CD8-positive, alpha-beta T cell (primary cell): ENCODE measurements at places on chromosomes 7 and 10. TPM values are rescaled to one million over a fixed set of nuclear protein-coding genes. Genes with fewer than 3 reads are reported as not detected.

The STEAP1B gene
- not detected for total RNA-seq

The TFEC gene
- not detected for total RNA-seq

The MRLN gene
- total RNA-seq: not detected

The IFIT2 gene
- 18.4 TPM for total RNA-seq

The PDE6C gene
- not detected for total RNA-seq

The TMEM229A gene
- not detected for total RNA-seq

The JMJD1C gene
- total RNA-seq: 377 TPM

The SFTPA2 gene
- not detected for total RNA-seq

The ELAPOR2 gene
- 5.7 TPM for total RNA-seq

The PTF1A gene
- not detected for total RNA-seq

- no peak for DNase-seq
Measured at GRCh38 chr7:115068220-115068619, 146.3 kb downstream of the MDFIC start.

- DNase-seq: no peak
Measured at GRCh38 chr7:108014747-108015682, 12.1 kb upstream of the LAMB1 start.

GRCh38 chr7:96508371-96508770 lies 186.5 kb upstream of the SLC25A13 start:
- no peak for DNase-seq

- DNase-seq: no peak
Measured at GRCh38 chr7:108529341-108529740, 3.4 kb upstream of the PNPLA8 start.

GRCh38 chr10:99280472-99280871 lies 44.8 kb upstream of the HPSE2 start:
- DNase-seq: no peak

DNA sequence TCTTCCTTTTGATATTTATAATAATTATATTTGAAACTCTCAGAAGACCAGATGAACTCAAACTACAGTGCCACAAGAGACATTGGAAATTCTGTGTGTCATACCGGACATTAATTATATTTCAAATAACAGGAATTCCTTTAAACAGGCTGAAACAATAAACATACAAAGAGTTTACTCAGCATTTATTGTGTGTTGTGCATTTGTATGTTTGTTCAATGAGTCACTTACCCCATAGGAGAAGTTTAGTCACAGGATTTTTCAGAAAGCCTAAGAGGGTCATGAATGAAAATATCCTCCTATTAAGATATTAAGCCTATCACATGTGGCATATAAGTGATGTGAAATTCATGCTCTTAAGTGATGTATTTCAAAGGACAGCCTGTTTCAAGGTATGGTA lies 566.8 kb downstream of the CNTNAP2 start:
- DNase-seq: no peak

DNA sequence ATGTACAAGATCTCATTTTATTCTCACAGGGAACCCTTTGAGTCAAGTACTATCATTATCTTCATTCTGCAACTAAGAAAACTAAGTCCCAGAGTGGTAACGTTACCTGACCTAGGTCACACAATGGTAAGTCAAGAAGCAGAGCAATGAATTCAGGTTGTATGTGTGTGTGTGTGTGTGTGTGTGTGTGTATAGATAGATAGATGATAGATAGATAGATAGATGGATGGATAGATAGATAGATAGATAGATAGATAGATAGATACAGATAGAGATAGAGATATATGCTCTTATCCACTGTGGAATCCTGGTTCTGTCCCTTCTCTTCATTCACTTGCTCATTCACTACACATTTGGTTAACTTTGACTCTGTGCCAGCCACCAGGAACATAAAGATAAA lies 29.8 kb downstream of the ASAH2 start:
- no peak for DNase-seq

DNA sequence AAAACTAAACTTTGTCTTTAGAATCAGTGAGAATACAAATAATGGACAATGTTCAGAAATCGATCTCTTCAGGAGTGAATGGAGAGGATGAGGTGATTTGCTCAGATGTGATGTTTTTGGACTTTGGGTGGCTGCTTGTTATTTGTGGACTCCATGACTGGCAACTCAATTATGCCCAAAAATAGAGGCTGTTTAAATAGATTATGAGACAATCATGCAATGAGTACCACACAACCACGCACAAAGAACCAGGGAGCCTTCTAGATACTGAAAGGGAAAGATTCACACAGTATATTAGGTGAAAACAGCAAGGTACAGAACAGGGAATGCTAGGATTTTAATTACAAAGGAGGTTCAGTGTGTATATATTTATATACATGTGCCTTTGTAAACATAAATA lies 141.3 kb upstream of the ANK3 start:
- no peak for DNase-seq

DNA sequence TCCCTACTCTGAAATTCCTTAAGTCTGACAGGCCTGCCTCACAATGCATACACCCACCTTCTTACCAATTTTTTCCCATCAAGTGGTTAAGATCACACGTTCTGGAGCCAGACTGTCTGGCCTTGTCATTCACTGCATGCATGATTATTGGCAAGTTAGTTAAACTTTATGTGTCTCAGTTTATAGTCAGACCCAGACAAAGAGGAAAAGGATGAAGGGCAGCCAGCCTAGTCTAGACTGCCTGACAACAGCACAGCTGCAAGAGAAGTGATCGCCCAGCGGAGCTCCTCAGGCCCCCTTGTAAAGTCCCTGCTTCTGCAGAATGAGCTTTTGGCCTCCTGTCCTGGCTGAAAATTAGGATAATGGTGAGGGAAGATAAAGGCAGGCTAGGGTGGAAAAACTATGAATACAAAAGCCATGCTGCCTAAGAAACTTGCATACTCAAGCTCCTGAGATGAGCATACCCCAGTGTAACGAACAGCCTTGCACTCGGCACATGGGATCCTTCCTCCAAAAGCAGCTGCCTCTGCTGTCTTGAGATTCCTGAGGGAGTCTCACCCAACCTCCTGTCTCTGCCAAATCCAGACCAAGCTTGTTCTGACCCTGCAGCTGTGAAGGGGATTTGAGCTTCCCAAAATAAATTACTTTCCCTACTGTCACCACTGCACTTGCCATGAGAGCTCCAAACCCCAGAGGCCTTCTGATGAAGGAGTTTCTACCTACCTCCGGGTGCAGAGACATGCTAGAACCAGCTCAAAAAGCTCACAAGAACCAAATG lies 26.7 kb upstream of the MRLN start:
- DNase-seq: no peak

DNA sequence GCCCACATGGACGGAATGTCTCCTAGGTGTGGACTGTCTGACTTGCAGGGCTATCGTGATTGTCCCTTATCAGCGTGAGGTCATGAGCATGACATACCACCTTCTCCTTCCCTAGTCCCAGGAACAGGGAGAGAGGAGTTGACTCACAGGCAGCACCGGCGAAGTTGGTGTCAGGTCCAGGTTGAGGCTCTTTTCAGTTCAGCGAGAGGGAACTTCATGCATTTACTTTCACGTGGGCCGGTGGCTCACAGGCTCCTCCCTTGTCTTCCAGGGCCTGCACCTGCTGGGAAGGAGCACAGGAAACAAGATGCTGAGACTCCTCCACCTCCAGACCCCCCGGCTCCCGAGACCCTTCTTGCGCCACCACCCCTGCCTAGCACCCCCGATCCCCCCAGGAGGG lies 46.1 kb downstream of the PROSER2 start:
- no peak for DNase-seq

GRCh38 chr7:148481147-148481526 lies 109.4 kb upstream of the C7orf33 start:
- DNase-seq: no peak

DNA sequence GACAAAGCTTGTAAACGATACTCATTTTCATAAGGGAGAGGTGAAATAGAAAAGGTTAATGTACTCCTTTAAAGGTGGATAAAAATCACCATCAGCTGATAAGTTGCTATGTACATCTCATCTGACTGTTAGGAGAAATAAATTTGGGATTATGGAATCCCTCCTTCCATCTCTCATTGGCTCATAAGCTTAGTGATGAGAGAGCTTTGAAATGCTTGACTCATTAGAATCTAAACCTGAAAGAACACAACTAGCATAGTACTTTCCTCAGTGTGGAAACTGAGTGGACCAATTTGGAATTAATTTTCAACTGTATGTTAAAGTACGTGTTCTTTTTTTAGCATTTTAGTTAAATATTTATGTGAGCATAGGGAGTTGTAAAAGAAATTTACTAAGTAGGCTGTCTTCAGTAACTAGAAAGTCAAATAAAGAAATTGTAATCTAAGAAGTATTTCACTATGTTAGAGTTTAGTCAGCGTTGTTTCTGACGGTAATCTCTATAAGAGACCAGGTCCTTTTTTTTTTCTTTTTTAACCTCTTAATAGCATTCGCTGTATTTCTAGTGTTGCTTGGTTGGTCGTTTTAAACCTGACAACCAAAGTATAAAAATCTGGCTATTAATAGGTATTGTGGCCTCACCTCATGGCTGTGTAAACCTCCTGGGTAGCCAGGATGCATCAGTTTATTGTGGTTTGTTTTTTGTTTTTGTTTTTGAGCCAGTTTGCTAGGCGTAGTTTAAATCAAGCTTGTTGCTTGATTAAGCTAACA lies 34.4 kb downstream of the FHIP2A start:
- no peak for DNase-seq

- DNase-seq: no peak
Measured at GRCh38 chr7:30114536-30115238, 20.1 kb upstream of the MTURN start.

GRCh38 chr7:6193709-6194108 lies 78.7 kb downstream of the CYTH3 start:
- no peak for DNase-seq

DNA sequence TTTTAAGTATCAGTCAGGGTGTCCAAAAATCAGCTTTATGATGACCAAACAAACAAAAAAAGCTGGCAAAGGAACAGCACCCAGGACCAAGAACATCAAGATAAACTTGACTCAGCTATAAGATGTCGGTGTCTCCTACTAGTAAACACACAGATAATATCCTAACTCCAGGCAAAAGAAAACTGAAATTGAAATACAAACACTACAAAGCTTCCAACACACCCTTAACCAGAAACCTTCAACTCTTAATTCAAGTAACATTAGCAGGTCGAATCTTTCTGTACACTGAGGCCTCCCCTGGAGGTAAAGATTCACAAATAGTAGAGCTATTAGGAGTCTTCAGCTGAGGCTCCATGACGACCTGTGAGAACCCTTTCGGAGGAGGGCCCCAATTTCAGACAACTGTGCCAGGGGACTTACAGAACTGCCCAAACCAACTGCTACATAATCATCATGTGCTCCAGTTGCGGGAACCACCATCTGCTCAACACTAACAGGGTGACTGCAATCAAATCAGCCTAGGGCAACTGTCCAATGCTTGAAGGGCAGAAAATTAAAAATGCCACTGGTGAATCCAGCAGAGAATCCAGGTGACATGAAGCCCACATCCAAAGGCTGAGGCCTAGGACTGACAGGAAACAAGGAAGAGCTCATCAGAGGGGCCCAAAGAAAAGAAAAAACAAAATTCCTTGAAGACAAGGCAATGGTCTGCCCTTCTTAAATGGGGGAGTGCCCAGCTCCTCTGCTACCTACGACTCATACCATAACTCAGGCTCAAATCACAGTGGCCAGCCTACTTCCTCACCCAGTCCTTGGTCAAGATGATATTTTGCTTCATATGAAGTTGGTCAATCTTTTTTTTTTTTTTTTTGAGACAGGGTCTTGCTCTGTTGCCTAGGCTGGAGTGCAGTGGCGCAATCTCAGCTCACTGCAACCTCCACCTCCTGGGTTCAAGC lies 20.0 kb downstream of the XPNPEP1 start:
- DNase-seq: no peak

DNA sequence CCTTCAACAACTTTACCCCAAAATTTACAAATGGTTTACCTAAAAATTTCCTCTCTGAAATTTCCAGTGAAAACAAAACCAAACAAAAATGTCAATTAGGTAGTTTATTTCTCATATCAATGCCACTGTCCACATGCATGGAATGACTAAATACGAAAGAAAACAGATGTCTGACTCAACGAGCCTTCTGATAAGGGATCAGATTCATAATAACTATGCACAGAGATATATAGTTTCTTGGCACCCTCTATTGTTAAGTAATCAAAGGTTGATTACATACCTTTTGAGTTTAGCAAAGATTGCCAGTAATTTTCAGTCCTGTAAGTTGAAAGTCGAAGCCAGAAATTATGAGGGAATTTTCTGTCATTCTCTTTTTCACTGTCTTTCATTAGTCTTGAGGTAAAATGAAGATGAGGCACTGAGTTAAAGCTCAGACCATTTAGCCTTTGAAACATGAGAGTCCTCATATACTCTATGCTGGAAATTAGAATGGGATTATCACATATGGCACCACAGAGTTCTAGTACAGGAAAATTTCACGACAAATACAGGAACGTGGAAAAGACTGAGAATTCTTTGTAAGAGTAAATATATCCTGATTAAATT lies 519.1 kb upstream of the ANKRD30A start:
- no peak for DNase-seq

DNA sequence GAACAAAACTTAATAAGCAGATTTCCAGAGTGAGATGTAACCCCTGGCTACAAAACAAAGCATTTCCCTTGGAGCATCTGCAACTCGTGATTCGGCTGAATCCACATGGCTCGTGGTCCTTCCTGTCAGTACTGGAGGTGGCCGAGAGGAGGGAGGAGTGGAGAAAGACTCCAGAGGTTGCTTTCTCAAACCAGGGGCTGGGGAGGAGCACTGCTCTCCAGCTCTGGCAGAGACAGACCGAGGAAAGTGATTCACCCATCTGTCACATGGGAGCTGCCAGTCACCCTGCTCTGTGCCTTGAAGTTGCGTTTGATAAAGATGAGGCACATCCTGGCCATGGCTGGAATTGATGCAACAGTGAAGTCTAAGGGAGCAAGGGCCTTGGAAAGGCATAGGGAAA lies 72.7 kb downstream of the COL13A1 start:
- no peak for DNase-seq

DNA sequence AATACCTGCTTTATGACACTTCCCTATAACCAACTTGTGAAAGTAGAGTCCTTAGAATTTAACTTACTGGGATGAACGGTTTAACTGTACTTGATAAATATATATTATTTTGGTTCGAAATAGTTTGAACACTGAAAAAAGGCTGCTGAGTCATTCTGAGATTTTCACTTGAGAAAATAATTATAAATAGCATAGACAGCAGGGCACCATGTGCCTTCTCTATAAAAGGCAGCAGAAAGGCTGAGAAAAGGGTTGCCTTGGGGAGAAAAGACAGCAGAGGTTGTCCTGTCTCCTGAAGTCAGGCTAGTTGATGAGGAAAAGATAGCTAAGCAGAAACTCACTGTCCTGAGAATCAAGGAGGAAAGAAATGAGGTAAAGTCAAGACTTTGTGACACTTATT lies 92.4 kb downstream of the CTTNBP2 start:
- no peak for DNase-seq

DNA sequence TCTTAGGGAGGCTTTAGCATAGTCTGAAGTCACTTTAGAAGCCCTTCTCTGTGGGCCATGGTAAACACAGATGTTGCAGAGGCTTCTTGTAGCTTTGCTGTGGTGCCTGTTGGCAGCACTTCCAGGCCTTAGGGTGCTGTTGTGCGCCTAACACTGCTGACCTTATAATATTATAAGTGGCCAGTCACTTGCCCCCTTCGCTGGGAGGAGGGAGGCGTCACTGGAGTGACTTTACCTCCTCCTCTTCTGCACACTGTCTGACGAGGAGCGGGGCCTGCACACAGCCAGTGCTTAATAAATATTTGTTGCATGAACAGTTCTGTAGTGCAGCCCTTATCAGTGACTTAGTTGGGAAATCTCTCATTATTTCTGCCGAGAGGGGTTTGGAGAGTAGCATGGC lies 63.3 kb downstream of the WDR37 start:
- DNase-seq: no peak
